ENCODE measurements at places on chromosomes 7 and 10.
A peak's percentile ranks its signal among the peaks of the same experiment; 100 is the strongest.

GRCh38 chr10:79422178-79422892, 23.1 kb downstream of the ZCCHC24 start:
- no peak for DNase-seq

DNA sequence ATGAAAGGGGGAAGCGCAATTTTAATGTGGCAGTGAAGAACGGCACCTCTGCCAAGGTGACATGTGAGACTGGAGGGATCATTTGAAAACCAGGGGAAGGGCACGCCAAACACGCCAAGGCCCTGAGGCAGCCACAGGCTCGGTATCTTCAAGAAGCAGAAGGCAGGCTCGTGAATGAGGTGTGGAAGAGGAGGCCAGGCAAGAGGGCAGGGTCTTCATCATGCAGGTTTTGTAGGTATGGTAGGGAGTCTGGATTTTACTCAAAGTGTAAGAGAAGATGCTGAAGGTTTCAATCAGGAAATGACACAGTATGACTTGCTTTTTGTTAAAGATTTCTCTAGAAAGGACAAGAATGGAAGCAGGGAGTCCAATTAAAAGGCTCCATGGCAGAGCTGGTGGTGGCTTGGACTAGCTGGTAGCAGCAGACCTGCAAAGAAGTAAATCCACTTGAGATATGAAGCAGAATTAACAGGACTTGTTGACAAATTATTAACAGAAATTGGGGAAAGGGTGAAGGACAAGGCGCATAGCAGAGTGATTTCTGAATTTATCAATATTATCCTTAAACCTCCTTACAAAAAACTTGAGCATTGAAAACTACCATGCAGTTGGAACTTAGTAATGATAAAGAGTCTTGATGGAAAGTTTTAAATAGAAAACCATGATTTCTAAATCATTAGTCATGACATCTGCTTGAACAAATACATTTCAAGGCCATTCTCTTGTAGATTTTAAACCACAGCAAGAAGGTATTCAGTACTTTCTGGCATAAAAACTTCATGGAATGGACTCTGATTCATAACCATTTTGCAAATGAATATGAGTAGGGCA, 70.4 kb downstream of the COA1 start:
- peak; percentile 57 for DNase-seq

- no peak for DNase-seq
These were observed 1.5 kb upstream of the TRAPPC14 start for GRCh38 chr7:100160067-100160466.

- no peak for DNase-seq
These were observed 205.5 kb downstream of the SEMA3D start for GRCh38 chr7:84981055-84981976.

- no peak for DNase-seq
These were observed 29.3 kb upstream of the HECTD2 start for GRCh38 chr10:91380873-91381256.

DNA sequence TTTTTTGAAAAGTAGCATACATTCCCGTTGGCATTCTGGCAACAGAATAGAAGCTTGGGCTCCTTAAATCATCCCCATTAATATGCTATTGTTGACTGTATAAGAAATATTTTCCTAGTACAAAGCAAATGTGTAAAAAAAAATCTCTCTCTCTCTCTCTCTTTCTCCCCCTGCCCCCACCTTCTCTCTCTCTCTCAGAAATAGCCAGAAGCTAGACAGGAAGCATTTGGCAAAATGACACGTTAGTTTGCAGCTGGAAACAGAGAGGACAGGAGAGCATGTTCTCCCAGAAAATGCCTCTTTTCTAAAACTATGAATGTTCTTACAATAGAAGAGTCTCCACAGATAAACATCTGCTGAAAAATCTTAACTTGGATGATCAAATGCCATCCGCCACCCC, 59.6 kb upstream of the AKR1E2 start:
- DNase-seq: no peak

- no peak for DNase-seq
These were observed 849.7 kb downstream of the GRM8 start for GRCh38 chr7:126403040-126403439.

DNA sequence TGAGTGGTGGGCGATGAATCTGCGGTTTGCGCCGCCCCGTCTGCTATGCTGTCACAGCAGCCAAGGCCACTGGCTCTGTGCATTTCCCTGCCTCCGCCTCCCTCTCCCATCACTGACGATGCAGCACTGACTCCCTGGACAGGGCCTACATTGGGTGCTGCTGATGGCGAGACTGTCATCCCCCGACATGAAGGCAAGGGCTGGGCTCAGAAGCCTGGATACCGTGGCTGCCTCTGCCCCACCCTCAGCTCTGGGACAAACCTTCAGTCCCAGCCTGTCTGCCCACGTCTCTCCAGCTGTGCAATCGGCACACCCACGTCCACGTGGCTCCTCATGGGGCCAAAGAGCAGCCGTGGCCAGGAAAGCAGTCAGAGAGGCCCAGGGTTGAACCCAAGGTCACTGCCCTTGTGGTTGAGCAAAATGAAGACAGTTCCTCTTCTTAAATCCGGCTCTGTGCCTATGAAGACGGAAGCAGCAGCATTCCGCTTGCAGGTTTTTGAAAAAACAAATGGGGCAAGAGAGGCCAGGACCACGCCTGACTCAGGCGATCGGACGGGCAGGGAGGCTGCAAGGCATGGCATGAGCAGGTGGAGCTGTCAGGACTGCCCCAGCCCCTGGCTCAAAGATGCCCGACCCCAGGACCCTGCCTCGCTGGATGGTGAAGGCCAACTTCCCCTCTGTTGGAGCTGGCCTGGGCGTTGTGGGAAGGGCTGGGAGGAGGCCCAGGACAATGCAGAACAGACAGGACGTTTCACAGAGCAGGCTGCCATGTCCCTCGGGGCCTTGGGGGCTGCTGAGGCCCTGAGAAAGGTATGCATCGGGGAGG, 517.5 kb downstream of the DNAJB6 start:
- DNase-seq: no peak

DNA sequence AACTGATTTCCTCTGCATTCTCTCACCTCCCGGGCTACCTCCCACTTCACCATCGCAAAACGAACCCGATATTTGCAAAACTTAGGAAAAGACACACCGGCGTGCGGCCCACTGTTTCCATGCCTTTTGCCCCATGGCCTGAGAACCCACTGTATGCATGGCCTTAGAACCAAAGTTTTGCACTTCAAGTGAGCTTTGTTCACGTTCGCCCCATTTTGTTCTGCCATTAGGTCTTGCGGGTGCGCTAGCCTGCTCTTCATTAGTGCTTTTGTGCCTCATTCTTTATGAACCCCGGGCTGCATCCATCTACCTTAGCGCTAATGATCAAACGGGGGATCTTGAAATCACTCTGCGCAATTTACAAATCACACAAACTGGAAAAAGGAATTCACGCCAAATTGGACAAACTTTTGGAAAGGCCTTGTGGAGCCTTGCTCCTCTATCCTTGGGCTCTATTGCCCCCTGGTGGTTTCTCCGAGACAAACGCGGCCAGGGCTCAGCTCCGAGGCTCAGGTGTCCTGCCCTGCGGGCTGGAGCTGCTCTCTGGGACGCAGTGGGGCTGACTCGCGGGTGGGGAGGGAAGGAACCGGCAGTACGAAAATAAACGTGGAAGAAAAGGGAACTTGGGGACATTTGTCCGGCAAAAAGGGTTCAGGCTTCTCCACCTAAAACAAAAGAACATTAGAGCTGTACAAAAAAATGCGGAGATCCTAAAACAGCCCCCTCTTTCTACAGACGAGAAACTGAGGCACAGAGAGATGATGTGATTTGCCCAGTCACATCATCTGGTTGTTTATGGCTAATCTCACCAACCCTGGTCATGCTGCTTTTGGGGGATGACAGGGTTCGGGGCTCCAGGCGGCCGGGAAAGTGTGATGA, 300.4 kb upstream of the NFE2L3 start:
- DNase-seq: peak; percentile 71

GRCh38 chr7:17994079-17994850, 33.4 kb downstream of the PRPS1L1 start:
- no peak for DNase-seq

- peak; percentile 13 for DNase-seq
These were observed 13.2 kb downstream of the ZNF488 start for GRCh38 chr10:47370878-47371277.

- no peak for DNase-seq
These were observed 67.6 kb downstream of the TMEM130 start for GRCh38 chr7:98802088-98802780.

- DNase-seq: no peak
These were observed 22.1 kb downstream of the CLIP2 start for GRCh38 chr7:74311305-74311744.

Data from activated T-cell treated with anti-CD3 and anti-CD28 coated beads, Interleukin-2, amount 50 U/mL, for 24 hours (primary cell).